Liver (tissue), 10 donors: ENCODE measurements at places on chromosomes 2 and 18. TPM values are rescaled to one million over a fixed set of nuclear protein-coding genes. Genes with fewer than 3 reads are reported as not detected.

The DYSF gene
- total RNA-seq: 15.1 TPM

The C2orf80 gene
- not detected for total RNA-seq

The DSC1 gene
- not detected for total RNA-seq

The VWC2L gene
- total RNA-seq: not detected

The ANKRD44 gene
- 7.2 TPM for total RNA-seq

The KCNJ13 gene
- total RNA-seq: 0.08 TPM

DNA sequence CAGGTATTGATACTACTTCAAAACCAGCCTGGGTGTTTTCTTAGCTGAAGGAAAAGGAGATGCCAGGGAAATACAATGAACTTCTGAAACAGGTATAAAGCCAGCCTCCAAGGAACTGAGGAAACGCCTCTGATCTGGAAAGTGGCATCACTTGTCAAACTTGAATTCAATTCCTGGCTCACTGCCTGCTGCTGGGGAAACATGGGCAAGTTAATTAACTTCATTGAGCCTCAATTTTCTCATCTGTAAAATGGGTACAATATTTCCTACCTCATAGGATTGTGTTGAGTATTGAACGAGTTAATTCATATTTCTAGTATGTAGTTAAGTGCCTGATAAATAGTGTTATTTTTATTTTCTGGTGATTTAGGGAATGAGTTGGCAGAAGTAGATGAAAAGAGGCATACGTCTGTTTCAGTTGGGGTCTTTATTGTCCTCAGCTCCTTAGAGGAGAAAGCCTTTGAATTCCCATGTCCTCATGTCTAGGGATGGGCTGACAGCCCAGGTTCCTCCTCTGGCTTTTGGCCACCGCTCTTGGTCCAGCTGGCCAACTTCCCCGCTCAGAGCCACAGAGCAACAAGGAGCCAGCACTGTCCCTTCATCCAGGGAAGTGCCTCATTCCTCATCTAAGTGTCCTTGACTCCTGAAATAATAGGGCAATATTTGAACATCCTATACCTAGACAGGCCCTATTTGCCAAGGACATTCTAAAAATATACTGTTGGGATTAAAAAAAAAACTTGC, 210.5 kb upstream of the GATA6 start:
- DNase-seq: no peak

- DNase-seq: no peak
Measured at GRCh38 chr2:166106431-166107015, 21.3 kb downstream of the SCN1A start.

DNA sequence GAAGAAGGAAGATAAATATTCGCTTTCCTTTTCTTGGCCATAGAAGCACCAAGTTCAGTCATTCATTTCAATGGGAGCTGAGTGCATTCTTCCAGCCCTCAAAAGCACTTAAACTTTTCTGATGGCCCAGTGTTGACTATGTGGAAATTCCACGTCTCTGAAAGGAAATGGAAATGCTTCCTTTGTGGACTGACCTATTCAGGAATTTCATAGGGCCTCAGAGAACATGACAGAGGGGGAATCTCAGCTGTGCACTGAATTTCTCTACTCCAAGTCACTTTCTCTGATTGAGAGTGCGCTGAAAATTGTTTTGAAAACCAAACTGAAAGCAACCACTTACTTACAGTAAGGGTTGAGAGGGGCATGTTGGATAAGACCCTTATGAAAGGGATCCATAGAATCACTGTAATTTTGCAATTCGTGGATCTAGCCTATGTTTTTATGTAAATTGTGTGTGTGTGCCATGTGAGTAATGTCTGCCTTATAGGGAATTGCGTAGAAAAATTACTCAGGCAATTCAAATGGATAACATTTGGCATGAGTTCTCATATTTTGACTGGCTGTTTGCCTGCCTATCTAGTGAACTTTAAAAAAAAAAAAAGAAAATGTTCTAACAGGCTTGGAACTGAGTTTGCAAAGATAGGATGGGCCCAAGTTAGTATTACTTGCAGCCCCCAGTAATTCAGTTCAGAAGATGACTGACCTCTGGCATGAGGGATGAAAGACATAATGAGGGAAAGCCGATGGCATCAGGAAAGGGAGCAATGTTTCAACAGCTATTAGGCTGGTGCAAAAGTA, 437.0 kb downstream of the PTPRM start:
- no peak for DNase-seq

DNA sequence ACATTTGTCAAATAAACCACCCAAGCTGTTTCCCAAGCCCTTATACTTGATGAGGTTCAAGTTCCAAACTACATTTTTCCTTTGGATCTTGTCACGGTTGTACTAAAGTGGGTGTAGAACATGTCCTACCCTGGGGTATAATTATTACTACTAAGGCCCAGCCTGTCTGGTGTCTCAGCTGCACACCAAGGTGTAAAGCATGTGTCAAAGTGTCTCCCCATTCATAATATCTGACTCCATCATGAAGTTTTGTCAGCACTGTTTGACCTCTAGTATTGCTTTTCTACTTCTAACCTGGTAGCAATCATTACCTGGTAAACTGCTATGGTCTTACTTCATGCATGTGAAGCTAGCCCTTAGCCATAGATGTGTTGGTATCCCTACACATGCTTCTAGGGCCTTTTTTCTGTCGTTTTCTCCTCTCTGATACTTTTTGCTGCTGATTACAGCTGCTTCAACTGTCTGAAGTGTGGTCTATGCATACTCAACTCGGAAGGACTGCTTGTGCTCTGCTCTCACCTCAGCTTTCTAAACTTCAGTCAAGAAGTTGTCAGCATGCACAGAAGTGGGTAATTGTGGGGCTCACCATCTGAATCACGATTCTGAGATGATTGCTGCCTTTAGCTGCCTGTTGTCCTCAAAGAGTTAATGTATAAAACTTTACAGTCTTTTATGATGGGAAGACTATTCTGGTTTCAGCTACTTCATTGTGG, 445.7 kb upstream of the TRIB2 start:
- DNase-seq: no peak

DNA sequence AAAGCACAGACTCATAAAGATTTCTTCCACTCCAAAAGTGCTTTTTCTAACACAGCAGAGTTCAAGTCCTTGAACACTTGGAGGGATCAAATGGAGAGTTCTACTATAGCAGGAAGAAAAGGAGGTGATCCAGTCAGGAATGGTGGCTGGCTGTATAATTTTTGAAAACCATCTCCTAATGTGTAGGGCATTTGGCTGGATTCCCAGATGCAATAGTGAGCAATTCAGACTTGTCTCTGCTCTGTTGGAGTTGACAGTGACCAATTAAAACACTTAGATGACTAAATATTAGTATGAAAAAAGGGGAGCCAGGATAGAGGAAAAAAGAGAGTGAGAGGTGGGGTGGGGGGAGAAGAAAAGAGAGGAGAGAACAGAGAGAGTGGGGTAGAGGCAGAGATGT, 5.3 kb upstream of the G6PC2 start:
- DNase-seq: no peak

DNA sequence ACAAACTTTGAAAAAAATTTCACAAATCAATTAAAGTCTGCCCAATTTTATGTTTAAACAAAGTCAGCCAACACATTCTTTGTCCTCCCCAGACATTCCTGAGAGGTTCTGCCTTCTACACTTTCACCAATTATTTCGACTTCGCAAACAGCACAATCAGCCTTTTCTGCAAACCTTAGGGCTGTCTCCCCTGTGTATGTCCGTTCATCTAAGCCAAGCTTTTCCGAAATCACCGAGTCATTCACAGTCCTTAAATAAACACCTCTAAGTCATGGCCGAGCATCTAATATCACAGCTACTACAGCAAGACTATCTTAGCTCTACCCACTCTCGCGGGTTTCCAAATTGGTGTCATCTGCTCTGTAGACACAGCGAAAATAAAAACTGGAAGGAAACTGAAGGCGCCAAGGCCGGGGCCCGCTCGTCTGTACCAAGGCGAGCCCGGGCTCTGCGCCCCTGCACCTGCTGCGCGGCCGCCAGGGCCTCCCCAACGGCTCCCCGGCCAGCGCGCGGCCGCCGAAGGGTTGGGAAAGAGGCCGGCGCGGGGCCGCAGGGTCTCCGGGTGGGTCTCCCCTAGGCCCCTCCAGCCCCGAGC, 730 bp downstream of the ODC1 start:
- no peak for DNase-seq

DNA sequence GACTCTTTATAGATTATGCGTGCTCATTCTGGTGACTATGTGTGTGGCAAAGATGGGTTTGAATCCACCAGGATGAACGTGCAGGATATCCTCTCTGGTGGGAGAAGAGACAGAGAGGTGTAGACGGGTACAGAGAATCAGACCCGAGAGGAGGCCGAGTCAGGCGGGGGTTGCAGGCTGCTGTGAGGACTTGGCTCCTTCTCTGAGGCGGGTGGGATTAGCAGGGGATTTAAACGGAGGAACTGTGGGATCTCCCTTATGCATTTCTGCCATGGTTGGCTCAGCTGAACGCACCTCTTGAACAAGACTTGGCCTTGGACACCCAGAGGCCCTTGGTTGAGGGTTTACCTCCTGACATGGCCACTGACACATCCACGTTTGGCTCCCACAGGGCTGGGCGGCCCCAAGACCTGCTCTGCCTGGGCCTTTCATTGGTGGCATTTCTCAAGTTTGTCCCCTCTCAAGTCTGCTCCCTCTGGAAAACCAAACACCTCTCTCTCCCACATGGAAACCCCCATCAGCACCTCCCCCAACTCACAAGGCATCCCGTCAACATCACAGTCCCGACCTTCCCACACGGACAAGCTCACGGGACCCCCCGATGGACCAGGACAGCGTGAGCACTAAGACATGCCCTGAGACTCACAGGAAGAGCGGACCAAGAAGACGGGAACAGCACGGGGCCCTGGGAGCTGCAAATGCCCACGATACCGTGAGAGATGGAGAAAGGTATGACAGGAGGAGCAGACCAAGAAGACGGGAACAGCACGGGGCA, 158.3 kb downstream of the RTP5 start:
- no peak for DNase-seq

DNA sequence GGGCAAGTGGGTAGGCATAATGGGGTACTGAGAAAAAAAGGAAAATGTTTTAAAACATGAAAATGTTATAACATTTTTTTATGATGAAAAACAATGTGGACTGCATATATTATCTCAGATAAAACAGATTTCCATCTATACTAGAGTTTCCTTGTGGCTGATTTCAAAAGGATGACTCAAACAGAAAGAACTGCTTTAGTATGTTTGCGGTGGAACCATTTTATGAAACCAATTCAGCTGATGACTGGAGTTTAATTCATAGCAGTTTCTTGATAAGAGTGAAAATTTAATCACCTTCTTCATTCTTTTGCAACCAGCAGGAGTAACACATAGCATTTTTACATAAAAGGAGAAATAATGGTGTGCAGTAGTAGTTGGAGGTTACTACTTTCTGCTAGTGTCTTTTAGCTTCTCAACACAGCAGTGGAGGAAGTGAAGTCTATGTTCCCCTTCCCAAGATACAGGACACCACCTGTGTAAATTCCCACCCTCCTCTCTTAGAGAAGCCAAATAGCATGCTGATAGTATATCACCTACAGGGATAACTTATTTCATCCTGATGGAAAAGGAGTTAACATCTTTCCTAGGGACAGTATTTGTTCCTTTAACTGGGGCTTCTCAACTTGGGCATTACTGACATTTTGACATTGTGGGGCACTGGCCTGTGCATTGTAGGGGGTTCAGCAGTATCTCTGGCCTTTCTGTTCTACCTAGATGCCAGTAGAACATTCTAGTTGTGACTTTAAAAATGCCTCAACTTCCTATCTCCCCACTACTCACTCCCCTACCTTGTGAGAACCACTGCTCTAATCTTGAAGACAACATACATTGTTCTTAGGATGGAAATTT, 29.9 kb downstream of the PELI1 start:
- DNase-seq: no peak

DNA sequence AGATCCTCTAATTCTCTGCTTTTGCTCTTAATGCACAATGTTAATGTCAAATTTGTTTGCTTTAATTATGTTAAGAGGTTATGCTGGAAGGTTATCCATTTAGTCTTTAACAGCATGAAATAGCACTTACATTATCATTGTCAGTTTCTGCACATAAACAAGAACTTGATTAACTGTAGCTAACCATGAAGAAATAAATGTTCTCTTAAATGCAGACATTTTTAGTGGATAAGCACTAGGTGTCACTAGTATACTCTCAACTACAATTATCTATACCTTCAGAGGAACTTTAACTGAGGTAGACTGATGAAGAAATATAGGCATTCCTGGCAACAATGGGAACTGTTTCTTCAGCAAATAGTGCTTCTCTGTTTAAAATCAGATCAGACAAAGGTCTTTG, 178.8 kb upstream of the CHST9 start:
- DNase-seq: no peak
